ENCODE measurements at places on chromosomes 13 and 19.

- DNase-seq, result no peak
Observed at GRCh38 chr19:41422456-41422855, 4.7 kb downstream of the B3GNT8 start.

DNA sequence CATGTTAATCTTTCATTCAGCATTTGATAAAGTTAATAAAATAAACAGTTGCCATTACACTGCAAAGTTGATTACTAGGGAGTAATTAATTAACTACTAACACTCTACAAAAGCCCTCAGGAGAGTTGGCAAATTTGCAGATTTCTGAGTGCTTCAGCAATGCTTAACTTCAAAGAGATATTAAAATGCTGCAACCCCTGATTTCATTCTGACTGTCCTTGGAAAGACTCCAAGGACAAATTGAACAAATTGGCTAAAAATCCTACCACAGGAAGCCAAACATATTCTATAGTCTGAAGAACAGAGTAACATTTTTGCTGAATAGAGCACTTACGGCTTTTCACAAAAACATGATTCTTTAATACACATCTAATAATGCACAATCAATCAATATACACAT is 1543.0 kb downstream of the SLITRK5 start:
- no peak for DNase-seq

DNA sequence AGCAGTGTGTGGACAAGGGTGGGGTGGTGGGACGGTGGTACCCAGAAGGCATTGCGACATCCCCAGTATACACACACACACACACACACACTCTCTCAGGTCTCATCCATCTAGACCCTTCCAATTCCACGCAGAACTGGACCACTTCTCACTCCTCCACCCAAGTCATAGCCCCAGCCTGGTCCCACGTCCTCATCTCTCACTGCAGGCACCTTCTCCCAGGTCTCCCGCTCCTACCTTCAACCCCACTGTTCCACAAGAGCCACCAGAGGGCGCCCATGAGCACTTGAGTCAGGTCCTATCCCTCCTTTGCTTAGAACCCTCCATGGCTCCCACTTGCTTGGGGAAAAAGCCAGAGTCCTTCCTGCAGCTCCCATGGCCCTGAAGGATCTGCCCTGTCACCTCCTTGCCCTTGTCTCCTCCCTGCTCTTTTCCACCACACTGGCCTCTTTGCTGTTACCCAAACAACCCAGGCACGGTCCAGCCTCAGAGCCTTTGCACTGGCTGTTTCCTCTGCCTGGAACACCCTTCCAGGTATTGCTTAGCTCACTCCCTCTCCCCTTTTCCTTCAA is 62.6 kb downstream of the IER2 start:
- peak; percentile 63 for DNase-seq

GRCh38 chr19:32642771-32643170 is 32.2 kb downstream of the ANKRD27 start:
- DNase-seq, result peak; percentile 17

GRCh38 chr13:76677043-76677442 is 209.2 kb downstream of the KCTD12 start:
- DNase-seq, result no peak

Data from stimulated activated CD8-positive, alpha-beta memory T cell treated with anti-CD3 and anti-CD28 coated beads, Interleukin-15, amount 100 ng/mL, for 4 hours (primary cell).